ENCODE measurements at places on chromosomes 2 and 18.

DNA sequence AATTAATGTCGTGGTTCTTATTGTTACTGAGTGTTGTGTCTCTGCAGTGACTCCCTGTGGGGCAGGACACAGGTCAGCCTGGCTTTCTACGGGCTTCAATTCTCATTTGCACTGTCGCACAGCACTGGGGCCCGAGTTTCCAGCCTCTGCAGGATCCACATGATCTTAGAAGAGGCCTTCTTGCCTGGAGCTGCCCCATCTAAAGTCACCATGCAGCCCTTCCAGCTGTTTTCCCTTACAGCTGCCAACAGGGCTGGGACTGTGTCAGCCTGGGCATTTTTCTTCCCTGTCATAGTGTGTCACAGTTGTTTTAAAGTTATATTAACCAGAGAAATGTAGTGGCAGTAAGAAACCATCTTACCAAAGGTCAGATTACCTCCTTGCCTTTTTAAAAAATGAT, 27.0 kb downstream of the FHL2 start:
- DNase-seq, result no peak

- no peak for DNase-seq
Observed at GRCh38 chr2:80490964-80491363, 186.4 kb upstream of the LRRTM1 start.

DNA sequence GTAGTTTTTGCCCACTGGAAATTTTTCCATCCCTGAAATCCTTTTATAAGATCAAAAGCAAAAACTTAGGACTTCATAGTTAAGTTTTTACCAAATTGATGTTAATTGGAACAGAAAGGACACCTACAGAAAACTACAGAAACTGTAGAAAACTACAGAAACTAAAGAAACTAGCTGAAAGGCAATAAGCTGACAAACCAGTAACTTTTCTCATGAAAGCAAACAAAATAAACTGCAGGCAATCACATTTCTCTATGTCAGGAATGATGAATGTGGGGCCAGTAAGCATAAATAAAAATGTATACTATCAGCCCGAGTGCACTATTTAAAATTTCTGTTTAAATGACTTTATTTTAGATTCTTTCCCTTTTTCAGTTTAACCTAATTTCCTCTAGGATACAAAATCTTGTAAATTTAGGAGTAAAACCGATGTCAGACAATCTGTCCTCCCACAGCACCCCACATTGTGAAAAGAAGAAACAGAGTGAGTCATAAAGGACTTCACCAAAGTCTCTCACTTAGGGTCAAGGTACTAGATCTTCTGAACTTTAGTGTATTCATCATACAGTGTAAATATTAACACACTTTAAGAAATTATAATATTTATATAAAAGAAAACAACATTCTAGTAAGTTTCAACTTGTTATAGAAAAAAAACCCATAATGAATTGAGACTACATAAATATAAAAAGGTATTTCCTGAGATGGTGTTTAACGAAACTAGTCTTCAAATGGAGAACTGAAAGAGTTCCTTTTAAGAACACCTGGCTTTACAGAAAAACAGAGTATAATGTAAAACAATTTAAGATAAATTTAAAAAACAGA, 46.6 kb downstream of the USP40 start:
- DNase-seq, result no peak

GRCh38 chr2:118232796-118233195, 144.5 kb downstream of the INSIG2 start:
- DNase-seq, result no peak

GRCh38 chr2:126978333-126978732, 79.6 kb downstream of the TEX51 start:
- DNase-seq, result no peak

- no peak for DNase-seq
Observed at GRCh38 chr2:86623043-86623493, 597 bp downstream of the RNF103 start.

- DNase-seq, result no peak
Observed at GRCh38 chr2:190311893-190312634, 7.6 kb downstream of the HIBCH start.

DNA sequence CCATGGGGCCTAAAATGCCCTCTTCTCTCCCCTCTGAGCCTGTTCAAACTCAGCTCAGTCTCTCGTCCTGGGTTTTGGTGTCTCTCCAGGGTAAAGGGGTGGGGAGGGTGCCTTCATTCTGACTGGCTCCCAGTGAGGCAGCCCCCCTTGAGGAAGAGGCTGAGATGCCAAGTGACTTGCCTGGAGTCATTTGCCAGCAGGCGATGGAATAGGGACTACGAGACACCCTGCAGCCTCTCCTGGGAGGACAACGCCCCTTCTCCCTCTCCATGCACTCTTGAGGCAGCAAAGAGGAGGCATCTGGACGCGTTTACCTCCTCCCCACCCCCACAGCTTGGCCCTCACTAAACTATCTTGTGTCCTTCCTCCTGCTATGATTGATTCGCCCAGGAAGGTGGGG, 760 bp upstream of the STON1 start:
- no peak for DNase-seq

DNA sequence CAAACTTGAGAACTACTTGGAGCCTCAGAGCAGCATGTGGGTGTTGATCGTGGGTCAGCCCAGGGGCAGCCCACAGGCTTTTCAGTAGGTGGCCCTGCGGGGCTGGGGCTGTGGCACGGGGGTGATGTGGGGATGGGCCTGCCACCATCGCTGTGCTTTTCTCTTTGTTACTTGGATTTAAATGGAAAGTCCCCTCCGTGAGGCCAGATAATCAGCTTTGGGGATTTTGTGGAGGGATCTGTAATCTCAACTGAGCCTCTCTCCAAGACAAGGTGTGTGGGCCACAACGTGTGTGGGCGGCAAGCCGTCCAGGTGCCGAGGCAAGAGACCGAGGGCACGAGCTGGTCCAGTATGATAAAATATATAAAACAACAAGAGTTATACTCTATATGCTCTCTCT, 16.7 kb downstream of the COLEC11 start:
- DNase-seq, result no peak

DNA sequence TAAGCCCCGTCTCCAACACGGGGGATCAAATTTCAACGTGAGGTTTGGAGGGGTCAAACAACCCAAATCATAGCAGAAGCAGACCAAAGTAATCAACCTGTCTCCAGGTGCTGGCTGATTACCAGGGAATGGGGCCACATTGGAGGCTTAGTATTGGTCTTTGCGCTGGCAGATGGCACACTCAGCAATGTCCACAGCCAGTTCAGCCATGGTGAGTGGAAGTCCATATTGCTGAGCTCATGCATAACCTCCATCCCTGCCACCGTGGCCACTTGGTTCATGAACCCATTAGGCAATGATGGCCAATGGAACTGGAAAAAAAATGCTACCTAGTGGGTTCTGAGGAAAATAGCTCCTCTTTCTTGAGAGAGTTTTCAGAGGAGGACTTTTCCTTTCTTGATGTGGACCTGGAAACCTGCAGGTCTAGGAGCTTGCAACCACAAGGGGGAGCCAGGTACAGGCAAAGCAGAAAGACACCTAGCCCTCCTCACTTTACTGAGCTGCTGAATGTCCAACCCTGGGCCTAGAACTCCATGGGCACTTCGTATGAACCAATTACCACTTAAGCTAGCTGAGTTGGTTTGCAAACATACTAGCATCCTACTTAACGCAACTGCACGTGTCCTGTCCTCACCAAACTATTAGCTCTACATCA, 128.0 kb upstream of the GYPC start:
- DNase-seq, result no peak

- no peak for DNase-seq
Observed at GRCh38 chr2:72144632-72145288, 2.9 kb downstream of the CYP26B1 start.

DNA sequence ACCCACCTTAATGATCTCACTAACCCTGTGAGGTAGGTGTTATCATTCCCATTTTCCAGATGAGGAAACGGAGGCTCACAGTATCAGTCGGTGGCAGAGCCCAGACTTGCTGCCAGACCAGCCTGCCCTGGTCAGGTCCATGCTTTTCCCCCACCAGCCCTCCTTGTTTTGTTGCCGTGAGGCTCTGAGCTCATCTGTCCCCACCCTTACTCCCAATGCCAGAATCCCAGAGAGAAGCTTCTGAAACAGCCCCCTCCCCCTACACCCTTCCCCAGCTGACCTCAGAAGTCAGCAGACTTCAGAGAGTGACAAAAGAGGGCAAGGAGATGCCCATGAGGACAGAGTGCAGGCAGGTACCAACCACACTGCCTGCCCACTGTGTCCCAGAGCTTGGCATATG, 20.8 kb upstream of the TNS1 start:
- DNase-seq, result no peak

DNA sequence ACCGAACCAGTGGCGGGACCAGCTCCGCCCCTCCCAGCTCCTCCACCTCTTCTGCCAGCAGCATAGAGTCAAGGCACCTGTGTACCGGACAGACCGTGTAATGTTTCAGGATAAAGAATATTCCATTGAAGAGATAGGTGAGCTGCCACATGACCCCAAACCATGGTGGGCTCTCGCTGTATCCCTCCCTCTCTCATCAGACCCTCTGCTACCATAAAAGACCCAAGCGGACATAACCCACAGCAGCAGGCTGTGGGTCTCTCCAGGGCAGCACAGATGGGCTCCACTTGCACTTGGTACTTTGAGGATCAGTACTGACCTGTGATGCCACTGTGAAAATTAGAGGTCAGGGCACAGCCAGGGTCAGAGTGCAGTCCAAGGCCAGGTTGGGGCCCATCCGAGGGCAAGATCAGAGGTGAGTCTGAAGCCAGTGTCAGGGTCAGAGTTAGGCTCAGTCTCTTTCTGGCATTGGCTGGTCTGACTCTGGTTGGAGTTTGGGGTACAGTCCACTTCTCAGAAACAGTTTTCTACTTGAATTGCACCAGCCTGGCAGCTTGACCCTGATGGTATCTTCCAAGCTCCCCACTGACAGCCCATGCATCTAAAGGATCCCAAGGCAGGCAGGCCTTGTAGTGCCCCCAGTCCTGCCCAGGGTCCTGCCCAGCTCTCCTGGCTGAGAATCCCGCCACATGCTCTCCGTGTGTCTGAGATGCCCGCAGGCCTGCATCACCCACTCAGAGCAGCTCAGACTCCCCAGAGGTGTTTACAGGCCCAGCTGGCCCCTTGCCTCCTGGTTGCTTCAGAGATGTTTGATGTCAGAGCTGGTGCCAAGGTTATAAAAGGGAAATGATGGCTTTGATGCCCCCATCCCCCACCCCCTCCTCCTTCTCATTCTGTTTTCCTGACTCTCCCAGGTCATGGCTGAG, 212.1 kb downstream of the DYSF start:
- no peak for DNase-seq

GRCh38 chr2:220451438-220451837, 824.0 kb downstream of the SLC4A3 start:
- no peak for DNase-seq

GRCh38 chr2:176234156-176234555, 35.1 kb upstream of the MTX2 start:
- DNase-seq, result no peak

DNA sequence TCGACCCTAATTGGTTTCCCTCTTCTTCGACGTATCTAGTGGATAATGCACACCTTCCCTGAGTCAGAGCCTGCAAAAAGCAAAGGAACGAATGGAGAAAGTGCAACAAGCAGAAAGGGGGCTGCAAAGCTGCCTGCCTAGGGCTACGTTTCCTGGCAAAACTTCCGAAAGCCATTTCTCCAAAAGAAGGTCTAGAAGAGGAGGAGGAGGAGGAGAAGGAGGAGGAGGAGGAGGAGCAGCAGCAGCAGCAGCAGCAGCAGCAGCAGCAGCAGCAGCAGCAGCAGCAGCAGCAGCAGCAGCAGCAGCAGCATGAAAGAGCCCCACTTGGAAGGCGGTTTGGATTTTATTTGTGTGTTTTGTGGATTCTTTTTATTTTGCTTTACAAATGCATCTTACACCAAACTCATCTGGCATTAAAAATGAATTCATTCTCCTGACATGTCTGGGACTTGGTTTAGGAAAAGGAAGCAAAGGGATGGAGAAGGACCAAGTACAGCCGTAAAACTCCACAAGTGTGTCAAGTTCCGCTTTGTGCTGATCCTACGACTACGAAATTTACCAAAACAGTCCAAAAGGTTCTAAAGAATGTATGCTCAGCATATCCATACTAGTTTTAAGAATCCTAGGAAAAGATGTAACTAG, 2.0 kb downstream of the TCF4 start:
- no peak for DNase-seq

DNA sequence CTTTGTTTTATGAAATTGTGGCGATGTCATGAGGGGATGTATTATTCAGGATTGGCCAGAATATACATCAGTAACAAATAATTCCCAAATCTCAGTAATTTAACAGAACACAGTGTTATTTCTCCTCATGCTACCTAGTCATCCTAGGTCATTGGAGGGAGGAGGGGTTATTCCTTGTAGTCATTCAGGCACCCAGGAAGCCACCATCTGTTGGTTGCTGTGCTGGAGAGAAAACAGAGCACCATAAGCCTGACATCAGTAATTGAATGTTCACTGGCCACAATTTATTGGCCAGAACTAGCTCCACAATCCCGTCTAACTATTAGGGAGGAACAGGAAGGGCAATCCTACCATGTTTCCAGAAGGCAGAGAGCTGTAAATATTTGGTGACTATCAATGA, 303.5 kb upstream of the CELF4 start:
- DNase-seq, result no peak

DNA sequence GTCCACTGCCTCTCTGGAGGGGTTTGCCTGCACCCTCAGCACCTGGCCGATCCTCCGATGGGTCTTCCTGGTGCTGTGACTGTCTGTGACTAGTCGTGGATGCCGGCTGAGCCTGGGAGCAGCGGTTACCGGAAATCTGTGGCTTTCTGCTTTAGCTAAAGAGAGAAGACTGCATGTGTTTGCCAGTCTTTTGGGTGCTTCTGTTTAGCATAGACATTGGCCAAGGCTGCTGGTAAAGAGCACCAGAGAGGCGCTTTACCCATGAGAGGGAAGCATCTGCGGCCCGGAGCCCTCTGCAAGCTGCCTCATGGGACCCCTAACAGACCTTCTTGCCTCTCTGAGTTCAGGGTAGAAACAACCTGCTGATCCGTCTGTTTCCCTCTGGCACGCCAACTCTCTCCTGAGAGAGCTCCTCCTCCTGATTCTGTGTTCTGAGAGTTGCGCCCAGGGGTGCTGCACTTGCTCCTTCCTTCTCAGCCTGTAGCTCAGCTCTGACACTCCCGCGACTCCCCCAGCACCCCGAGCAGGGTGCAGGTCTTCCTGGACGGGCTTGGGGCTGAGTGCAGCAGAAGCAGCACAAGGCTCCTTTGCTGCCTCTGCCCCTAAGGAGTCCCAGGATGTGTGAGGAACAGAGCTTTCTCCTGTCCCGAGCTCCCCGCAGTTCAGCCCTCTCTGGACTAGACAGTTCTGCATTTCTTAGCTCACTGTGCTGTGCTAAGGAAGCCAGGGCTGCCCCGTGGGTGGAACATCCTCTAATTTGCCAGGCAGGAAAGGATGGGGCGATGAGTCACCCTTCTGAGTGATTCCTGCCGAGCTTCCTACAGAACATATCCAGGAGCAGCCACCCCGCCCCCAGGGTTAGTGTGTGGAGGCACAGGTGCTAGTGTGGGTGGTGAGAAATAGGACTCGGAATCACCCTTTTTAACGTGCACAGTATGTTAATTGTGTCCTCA, 203.2 kb downstream of the SH3RF3 start:
- no peak for DNase-seq

GRCh38 chr2:240138254-240138984, 2.0 kb downstream of the OTOS start:
- no peak for DNase-seq
